ENCODE measurements at places on chromosomes 7 and 10.

DNA sequence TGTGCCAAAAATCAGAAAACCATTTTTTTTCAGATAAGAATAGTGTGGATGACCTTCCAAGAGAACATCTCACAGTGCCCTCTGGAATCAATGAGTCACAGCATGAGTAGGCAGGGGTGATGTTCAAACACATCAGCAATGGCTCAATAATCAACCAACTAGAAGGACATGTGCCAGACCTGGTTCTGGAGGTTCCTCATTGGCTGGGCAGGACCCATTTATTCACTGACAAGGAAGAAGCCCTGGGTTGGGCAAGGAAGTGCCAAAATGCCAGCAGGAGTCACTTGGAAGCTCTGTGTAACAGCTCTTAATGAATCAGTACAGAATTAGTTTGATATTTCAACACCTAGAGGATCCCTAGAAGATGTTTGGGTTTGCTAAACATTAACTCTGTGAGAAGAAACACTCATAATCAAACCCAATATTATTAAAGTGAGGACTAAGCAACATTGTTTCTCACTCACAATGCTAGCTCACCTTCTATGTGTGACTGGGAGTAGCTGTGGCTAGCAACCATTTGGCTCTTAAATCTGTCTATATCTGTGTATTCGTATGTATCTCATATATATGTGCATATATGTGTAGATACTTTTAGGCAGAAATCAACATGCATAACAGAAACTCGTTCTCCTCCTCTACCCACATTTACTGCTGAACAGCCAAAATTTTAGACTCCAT lies 72.3 kb upstream of the APBB1IP start:
- no peak for DNase-seq

DNA sequence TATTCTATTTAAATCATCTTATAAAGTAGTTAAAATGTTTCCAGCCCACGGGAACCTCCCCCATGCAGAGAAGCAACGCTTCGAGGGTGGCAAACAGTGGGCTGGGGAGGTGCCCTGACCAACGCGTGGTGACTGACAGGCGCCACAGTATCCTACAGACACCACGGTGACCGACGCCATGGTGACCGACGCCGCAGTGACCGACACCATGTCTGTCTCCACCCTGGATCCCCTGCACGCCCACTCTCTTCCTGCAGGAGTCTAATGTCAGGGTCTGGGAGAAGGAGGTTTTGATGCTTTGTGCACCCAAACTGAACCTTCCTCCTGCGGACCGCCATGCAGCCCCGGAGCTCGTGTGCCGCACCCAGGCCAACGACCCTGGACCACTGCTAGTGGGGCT lies 464.4 kb downstream of the PTPRN2 start:
- DNase-seq = no peak

DNA sequence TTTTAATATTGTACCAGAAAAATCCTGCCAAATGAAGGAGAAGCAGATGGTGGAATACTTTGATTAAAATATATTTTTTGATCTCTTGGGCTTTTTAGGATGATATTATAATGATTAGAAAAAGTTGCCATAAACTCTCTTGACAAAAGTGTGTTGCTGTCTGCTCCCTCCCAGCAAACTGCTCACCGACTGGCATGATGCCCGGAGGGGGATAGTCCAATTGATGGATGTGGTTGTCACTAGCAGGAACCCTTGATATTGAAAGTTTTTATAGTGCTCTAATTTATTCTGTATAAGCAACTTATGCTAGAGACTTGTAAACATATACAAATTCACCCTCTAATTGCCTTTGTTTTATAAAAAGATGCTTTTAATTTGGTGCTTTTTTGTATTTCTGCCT lies 114.0 kb downstream of the DNAH11 start:
- no peak for DNase-seq

DNA sequence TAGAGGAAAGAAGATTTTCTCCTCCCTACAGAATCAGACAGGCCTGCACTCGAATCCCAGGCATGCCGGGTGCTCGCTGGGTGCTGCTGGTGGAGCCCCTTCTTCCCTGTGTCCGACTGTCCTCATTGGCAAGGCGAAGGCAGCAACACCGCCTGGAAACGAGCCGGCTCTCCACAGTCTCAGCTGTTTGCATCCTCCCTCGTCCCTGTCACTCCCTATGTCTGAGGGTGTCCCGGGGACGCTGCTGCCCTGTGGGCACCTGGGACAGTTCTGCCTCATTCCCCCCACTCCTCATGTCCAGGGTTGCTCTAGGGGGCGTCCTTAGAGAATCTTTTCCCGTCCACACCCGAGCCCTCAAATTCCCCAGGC lies 31.6 kb upstream of the TMEM72 start:
- DNase-seq = no peak

DNA sequence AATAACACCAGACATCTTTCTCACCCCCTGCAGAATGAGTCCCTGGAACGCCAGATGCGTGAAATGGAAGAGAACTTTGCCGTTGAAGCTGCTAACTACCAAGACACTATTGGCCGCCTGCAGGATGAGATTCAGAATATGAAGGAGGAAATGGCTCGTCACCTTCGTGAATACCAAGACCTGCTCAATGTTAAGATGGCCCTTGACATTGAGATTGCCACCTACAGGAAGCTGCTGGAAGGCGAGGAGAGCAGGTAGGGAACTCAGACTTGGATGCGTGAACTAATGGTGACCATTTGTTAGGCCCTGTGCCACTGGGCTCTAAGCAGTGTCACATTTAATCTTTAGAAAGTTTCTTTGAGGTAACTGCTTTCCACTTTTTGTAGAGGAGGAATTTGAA lies 7.1 kb downstream of the VIM start:
- DNase-seq = peak; percentile 26

DNA sequence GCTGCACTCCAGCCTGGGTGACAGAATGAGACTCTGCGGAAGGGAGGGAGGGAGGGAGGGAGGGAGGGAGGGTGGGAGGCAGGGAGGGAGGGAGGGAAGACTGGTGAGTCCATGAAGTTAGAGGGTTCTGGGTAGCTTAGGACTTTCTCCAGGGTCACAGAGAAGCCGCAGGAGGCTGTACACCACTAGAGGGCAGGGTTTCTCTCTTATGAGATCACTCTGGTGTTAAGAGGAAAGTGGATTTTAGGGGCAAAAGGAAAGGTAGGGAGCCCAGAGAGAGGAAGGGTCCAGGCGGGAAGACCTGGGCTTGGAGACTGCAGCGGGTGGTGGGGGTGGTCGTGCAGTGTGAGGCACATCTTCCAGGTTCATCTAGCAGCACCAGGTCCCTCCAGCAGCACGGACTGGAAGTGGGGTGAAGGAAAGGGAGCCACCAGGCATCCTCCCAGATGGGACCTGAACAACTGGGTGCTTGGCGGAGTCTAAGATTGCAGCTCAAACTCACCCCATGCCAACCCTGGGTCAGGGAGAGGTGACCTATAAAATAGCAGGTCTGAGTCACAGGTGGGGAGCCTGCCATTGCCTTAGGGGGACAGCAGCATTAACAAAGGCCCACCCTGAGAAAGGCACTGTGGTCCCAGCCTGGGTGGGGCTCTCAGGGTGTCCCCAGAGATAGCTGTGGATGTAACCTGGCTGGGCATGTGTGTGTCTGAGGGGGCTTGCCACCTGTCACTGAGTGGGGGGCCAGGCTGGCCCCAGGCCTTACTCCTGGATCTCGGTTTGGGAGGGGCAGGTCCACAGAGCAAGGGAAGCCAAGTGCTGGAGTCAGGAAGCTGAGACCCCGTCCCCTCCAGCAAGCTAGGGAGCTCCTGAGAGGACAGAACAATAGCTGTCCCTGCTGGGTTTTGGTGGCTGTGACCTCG lies 48.5 kb upstream of the SLC29A3 start:
- peak; percentile 71 for DNase-seq

DNA sequence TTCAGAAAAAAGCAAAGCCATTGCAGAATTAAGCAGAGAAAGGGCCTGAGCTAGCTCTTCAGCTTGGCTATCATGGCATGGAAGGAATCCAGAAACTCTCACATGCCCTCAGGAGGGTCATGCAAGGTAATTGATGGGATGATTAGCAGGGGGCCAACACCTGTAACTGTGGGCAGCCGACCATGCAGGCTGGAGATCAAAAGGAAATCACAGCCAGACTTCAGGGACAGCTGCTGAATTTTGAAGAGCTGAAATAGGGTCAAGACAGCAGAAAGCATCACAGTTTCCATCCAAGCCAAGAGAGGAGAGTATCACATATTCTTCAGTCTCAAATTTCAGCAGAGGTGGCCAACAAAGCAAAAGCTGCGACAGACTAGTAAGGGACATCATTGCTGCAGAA lies 239.6 kb upstream of the STEAP1 start:
- DNase-seq = no peak

DNA sequence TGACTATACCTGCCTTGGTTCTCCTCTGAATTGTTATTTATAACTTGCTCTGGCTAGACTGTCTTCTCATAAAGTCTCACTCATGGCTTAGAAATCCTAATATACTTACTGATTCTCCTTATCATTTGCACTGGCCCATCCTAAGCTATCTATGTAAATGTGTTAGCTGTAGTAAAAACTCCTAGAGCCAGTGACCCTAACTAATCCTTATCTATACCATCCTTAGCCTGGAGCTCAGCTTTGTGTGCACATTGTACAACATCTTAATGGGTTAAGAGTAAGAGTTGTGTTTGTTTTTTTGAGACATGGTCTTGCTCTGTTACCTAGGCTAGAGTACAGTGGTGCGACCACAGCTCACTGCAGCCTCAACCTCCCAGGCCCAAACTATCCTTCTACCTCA lies 40.8 kb downstream of the LAMB4 start:
- DNase-seq = no peak

DNA sequence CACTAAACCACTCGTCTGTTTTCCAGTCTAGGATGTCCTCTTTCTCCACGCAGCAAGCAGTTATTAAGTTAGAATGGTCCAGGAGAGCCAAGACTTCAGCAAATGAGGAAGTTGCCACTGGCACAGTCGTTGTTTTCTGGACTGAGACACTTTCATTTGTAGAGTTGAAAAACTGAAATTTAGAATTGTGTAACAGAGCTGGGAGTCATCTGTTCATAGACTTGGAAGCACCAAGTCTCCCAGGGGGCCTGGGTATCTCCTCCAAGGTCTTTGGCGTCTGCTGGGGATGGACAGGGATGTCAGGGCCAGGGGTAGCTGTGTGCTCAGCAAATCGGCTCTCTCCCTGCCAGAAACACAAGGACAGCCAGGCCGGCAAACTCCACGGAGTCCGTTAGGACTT lies 208.4 kb downstream of the FANK1 start:
- DNase-seq = no peak

DNA sequence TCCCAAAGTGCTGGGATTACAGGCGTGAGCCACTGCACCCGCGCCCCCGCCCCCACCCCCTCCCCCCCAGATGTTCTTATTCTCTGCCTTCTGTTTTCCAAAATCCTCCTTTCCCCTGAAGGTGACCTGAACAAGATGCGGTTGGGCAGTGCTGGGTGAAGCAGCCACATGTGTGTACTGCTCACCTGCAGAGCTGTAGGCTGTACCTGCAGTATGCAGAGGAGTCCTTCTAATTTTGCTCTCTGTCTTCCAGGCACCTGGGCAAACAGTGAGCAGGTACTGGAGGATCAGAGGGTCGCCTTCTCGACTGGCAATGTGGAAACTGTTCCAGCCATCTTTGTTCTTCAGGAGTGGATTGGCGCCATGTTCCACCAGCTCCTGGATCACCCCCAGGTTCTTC lies 2.1 kb downstream of the ANKRD16 start:
- DNase-seq = no peak

DNA sequence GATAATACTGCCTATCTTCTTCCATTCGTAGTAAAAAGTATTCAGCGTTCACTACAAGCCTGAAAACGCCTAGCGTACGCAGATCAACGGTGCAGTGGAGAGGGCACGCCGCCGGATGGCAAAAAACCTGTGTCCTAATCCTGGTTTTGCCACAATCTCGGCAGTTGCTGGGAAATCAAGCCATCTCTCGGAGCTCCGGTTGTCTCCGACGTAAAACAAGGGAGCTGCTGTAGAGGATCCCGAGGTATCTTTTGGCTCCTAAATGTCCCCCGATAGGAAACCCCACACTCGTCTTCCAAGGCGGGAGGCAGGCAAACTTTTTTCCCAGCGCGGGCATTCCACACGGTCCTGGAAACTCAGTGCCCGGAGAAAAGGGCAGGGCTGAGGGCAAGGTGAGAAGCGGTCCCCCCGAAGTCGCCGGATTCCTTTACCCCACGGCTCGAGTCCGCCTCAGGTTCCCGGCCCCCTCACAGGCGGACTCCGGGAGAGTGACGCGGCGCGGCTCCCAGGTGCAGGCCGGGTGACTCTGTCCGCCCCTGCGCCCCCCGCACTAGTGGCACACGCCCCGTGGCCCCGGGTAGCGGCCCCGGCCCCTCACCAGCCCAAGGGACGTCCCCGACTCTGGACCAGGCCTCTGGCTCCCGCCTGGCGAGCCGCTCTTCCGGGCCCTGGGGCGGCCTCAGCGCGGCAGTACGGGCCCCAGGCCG lies 649 bp downstream of the IDE start:
- DNase-seq = no peak

DNA sequence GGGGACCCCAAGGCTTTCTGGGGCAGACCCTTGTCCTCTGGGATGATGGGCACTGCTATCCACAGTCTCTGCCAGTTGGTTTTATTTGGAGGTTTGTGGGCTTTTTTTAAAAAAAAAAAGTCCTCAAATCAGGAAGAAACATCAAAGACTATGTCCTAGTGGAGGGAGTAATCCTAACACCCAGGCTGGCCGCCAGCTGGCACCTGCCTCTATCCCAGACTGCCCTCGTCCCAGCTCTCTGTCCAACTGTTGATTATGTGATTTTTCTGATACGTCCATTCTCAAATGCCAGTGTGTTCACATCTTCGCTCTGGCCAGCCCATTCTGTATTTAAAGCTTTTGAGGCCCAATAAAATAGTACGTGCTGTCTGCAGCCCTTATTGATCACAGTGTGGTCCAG lies 61.0 kb upstream of the LRRC4 start:
- DNase-seq = no peak

DNA sequence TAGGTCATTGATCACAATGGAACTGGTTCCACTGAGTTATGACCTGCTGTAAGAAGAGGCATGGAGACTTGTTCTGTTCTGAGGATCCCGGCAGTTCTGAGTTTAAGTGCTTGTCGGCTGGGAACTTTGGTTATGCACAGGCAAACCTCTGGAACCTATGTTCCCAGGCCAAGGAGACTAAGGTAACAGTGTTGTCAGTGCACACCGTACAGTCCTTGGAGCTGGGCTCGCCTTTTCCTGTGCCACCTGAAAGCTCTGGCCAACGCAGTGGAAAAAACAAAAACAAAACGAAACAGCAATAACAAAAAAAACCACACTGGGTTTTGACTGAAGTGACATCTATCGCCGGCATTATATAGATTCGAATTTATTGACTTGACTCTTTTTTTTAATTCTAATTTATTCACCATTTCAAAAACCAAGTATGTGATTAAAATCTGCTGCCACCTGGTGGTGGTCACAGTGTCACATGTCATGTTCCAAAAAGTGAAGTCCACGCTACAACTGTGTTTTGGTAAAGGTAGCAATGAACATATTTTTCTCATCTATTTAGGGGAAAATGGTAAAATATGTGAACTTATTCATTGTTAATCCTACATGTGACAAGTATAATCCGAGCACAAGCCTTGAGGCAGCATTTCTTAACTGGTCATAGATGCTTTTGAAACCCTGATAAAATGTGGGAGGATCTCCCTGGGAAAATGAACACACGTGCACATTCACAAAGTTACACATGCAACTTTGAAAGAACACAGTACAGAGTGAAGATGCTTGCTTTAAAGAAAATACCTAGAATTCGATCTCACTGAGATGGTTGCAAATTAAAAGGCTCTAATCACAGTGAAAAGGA lies 113.8 kb upstream of the PPP2R2D start:
- no peak for DNase-seq
